ENCODE measurements at places on chromosomes 11 and 22.

- DNase-seq, result no peak
Measured at GRCh38 chr11:123551079-123551478, 103.3 kb downstream of the SCN3B start.

GRCh38 chr11:13110929-13111812 lies 102.1 kb downstream of the RASSF10 start:
- DNase-seq, result no peak

GRCh38 chr22:24985826-24986214 lies 33.3 kb downstream of the KIAA1671 start:
- no peak for DNase-seq

DNA sequence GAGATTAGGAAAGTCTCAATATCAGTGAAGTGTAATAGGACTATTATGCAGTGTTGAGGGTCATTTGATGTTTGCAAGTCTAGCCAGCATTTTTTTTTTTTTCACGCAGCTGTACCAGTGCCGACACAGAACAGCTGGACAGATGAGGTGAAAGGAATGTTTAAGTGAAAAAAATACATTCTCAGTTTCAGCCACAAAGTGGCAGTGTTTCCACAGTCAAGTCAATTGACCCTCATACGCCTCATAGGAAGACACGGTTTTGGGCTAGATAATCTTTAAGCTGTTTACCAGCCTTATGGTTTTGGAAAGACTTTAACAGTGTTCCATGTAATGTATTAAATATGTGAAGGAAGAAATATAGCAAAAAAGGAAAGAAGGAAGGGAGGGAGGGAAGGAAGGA lies 349.9 kb upstream of the ANO3 start:
- DNase-seq, result peak; percentile 44

GRCh38 chr11:111762526-111762925 lies 3.7 kb downstream of the PPP2R1B start:
- DNase-seq, result no peak

DNA sequence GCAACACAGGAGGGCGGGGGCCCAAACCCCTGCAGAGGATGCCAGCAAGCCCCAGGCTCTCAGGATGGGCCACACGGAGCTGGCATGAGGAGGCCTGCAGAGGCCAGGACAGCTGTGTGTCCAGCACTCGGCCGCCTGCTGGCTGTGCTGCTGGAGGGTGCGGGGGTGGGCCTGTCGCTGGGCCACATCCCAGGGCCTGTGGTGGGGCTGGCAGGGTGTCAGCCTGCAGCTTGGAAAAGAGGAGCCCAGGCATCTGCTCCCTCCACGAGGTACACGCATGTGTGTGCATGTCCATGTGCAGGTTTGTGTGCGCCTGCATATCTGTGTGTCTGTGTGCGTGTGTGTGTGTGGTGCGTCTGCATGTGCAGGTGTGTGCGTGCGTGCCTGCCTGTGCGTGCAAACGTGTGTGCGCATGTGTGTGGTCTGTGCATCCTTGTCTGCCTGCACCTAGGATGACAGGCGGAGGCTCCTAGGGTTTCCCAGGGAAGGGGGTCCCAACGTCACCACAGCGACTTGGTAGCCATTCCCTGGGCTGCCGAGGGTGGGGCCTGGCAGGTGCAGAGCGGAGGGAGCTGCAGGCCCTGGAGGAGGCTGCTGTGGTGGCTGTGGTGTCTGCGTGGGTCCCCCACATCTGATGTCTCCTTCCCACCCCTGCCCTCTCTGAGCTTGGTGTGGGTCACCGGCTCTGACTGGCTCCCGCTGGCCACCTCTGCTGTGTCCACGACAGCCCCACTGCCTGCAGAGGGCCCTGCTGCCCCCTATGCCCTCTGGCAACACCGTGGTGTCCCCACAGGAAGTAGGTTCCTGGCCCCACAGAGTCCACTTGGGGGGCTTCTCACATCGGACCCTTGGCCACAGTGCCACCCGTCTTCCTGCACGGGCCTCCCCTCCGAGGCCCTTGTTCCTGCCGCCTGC lies 17.1 kb downstream of the BRSK2 start:
- DNase-seq, result no peak

- DNase-seq, result no peak
Measured at GRCh38 chr11:43403357-43404231, 44.9 kb downstream of the TTC17 start.

- DNase-seq, result no peak
Measured at GRCh38 chr11:123388640-123389039, 41.4 kb upstream of the GRAMD1B start.

GRCh38 chr22:43330178-43331068 lies 12.7 kb downstream of the SCUBE1 start:
- DNase-seq, result no peak

DNA sequence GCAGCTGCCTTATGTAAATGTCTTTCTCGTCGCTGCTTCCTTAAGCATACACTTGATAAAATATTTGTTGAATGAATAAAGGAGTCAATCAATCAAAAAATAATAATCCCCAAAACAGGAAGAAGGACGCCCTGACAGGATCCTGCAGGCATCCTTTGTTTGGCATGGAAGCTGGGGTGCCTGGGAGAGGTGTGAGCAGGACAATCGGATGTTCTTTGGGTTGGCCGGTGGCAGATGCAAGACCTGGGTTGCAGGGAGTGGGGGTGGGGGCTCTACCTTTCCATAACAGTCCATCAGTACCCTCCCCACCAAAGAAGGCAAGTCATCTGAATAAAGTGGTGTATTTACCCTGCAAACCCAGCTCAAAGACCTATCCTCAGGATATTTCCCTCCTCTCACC lies 1.4 kb upstream of the SHANK2 start:
- no peak for DNase-seq

- DNase-seq, result no peak
Measured at GRCh38 chr11:1501421-1502167, 15.0 kb upstream of the MOB2 start.

DNA sequence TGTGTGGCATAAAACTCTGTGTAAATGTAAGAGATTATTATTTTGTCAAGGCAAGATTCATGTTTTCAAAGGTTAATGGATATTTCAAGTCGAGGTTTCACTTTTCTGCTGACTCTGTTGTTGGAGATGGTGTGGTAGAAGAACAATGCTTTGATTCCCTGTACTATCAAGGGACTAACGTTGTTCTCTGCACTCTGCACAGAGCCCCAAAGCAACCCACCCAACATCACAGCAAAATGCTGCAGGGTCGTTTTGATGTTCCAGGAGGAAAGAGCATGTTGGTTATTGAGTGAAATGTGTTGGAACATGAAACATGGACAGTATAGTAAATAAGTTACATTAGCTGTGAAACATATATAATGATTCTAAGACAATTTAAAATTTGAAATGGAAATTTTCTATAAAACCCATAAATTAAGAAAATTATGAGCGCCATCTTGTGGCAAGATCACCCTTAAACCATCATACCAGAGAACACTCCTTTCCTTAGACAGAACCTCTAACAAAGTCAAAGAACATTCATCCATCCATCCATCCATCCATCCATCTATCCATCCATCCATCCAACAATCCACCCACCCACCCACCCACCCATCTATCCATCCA lies 164.4 kb upstream of the ZBED5 start:
- DNase-seq, result peak; percentile 45

DNA sequence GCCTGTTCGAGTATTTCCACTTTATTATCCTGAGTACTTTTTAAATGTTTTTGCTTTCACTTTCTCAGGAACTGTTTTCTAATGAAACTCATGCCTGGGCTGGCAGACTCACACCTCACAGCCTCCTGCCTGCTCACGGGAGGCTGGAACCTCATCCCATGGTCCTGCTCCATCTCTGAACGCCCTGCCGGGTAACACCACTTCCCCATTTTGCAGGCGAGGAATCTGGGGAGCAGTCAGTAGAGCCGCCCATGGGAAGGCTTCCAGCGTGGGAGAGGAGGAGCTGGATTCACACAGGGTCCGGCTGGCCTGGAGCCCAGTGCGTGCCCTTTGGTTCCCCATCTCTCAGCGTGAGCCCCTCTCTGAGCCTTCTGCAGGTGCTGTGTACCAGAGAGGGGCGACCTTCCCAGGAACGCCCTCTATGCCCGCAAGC lies 53.6 kb downstream of the SCUBE1 start:
- no peak for DNase-seq

DNA sequence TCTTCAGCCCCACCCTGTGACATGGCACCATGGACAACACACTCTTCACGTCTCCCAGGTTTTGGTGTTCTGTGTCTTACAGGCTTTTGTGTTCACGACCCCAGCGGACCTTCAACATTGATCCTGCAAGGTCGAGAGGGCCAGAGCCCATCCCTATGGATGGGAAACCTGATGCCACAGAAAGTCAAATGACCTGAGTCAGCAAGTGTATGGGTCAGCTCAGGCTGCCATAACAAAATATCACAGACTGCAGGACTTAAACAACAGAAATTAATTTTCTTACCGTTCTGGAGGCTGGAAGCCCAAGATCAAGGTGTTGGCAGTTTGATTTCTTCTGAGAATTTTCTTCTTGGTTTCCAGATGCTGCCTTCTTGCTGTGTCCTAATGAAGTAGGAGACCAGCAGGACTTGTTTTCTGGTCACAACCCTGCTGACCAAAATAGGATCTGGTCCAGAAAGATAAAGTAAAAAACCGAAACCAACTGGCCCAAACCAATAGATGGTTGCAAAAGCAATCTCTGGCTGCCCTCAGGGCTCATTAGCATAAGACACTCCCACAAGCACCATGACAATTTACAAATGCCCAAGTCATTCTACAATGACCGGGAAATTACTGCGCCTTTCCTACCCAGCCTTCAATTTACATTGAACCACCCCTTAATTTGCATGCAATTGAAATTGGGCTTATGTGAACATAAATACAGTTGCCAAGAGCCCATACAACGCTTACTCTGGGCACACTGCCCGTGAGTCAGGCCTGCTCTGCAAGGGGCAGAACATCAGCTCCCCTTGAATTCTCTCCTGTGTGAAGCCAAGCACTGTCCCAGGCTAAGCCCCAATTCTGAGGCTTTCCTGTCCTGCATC lies 113.9 kb downstream of the RPS6KA4 start:
- no peak for DNase-seq

DNA sequence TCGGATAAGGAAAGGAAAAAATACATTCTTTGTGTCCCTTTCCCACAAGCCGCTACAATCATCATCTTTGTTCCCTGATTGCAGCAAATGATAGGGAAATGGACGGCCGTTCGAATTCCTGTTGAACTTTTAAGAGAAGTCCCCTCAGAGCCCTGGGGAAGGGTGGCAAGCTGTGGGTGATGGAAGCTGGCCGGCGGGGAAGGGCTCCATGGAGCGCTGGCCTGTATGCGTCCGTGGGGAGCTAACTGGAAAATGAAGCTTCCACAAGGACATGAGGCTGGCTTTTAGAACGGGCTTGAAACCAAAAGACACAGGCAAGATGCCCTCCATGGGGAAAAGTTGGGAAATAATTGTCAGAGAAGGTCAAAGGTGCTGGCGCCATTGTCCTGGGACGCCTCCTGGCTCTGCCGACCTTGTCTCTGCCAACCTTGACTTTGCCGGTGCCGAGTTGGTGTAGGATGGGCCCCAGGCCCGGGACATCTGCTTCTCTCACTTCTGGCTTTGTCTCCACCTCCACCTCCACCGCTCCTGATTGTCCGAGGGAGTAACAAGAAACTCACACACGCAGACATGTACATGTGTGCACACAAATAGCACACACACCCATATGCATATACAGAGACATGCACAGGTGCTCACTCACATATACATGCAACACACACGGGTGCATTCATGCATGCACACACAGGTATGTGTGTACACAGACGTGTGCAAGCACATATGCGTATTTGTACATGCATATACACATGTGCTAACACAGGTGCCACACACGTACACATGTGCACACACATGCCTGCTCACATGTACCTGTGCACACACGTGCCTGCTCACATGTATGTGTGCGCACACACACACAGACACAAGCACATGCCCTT lies 14.5 kb upstream of the PPARA start:
- no peak for DNase-seq

DNA sequence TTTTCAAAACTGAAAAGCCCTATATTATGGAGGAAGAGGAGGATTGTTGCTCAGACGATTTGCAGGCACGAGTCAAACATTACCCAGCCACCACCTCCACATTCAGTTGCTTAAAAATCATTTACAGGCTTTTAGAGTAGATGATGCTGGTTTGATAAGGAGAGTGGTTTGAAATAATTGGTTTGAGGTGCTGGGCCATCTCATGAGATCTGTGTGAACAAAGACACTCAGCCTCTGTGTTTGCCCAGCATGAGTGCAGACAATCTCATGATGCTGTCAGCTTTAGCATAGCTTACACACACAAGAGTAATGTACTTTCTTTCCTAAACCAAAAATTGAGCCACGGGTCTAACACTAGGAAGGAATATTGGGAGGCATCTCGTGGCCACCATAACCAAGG lies 4.3 kb downstream of the SLC43A3 start:
- DNase-seq, result no peak

DNA sequence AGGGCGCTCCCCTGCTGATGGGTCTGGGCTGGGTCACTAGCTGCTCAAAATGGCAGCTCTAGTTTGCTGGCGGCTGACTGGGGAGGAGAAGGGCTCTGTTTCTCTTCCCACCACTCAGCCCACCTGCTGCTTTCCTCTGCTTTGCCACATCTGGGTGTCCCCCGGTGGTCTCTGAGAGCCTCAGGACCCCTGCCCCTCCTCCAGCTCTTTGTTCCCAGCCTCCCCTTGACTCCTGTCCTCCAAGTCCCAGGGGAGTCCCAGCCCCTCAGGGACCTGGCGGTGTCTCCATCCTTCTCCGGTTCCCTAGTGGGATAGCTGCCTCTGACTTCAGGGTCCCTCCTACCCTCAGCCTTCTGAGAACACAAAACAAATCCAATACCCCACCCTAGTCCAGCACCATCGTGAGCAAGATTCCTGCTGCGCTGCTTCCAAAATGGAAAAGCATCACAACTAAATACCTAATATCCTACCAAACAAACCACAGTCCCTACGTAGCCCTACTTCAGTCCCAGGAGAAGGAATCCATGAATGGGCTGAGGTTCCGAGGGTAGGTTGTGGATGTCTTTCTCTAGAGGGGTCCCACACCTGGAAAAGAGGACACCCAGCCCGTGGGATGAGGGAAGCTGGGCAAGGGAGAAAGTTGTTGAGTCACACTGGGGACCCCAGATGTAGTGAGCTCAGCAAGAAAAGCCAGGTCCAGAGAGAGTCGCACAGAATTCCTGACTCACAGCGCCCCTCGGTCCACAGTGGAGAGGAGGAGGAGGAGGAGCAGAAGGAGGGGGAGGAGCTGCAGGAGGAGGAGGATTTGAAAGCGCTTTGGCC lies 45.0 kb upstream of the NNMT start:
- no peak for DNase-seq

DNA sequence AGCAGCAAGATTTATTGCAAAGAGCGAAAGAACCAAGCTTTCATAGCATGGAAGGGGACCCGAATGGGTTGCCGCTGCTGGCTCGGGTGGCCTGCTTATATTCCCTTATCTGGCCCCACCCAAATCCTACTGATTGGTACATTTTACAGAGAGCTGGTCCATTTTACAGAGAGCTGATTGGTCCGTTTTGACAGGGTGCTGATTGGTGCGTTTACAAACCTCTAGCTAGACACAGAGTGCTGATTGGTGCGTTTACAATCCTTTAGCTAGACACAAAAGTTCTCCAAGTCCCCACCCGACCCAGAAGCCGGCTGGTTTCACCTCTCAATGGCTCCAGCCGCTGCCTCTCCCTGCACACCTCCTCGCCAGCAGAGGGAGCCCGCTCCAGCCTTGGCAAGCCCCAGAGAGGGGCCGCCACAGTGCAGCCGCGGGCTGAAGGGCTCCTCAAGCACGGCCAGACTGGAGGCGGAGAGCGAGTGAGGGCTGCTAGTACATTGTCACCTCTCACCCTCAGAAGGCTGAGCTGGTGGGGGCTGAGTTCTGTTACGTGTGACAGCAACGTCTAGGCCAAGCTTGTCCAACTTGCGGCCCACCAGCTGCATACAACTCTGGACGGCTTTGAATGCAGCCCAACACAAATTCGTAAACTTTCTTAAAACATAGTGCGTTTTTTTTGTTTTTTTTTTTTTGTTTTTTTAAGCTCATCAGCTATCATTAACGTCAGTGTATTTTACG lies 8.7 kb downstream of the PTH start:
- peak; percentile 67 for DNase-seq
